Iris pigment epithelial cell (primary cell): ENCODE measurements at places on chromosomes 6 and 20.

- no peak for DNase-seq
Measured at GRCh38 chr20:59931511-59932312, 1.7 kb downstream of the SYCP2 start.

DNA sequence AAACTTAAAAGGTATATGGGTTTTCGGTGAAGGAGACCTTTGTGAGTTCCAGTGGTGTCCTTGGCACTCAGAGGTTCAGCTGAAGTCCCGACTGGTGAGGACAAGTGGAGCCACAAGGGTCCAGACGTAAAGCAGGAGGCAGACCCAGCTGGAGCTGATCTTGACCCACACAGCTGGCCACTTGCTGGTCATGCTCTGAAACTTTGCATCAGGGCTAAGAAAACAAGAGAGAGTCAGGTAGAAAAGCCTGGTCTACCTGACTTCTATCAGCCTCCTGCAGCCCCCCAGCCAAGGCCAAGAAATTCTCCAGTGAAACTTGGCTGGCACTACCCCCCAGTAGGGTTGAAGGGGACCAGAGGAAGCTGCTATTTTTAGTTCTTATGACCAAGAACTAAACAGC is 21.6 kb downstream of the SERINC3 start:
- no peak for DNase-seq

GRCh38 chr6:143449082-143449713 is 1.3 kb downstream of the ADAT2 start:
- DNase-seq: no peak

DNA sequence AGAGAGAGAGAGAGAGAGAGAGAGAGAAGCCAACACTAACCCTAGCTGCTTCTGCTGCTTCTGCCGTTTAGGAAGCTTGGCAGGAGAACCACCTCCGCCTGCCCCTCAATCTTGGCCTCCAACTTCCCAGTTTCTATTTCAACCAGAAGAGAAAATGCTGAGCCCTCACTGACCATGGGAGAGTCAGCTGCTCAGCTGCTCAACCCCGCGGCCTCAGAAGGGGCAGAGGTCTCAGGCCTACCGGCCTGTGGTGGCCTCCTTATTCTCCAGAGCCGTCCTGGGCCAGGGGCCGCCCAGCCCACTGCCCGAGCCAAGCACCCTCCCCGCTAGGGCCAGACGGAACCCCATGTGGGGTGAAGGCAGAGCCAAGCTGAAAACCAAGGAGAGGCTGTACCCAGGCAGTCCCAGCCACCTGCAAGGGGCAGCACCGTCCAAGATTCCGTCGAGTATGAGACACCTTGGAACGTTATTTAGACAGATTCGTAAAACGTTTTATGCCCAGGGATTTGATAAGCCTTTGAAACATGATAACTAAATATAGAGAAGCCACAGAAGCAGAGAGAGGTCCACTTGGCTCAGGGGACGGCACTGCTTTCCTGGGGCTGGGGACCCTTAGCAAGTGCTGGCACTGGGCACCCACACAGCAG is 116.6 kb downstream of the DLL1 start:
- no peak for DNase-seq

GRCh38 chr6:53984163-53984562 is 127.1 kb upstream of the MLIP start:
- DNase-seq: peak; percentile 98

DNA sequence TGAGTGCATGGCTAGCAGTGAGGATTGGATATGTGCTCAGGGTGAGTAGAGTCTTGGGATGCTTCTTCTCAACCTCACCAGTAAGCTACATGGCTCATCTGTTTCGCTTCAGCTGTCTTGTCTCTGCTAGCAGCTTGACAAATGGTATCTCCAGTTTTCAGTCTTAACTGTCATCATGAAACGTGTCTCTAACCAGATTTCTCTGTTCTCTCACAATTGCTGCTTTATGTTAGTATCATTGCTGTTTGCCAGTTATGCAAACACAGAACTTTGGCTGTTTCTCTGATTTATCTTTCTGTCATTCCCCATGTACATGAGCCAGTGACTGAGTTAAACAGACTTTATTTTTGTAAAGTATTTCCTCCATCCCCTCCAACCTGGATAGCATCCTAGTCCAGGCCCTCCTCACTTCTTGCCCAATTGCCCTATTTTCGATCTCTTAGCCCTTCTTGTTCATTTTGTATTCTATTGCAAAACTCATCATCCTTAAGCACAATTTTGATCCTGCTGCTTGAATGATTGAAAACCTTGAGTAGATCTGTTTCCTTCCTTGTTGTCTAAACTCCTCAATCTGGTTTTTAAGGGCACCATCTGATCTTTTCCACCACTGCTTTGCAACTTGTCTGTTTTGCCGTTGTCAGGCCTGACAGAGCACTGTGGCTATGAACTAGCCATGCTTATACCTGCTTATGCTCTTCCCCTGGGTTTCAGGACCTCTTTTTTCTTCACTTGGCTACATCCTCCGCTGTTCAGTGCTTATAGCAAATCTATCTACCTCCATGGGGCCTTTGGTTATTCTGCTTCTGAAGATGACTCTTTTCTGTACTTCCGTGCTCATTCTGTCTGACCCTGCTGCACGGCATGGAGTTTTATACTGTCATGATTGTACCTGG is 37.7 kb upstream of the ADIG start:
- no peak for DNase-seq

DNA sequence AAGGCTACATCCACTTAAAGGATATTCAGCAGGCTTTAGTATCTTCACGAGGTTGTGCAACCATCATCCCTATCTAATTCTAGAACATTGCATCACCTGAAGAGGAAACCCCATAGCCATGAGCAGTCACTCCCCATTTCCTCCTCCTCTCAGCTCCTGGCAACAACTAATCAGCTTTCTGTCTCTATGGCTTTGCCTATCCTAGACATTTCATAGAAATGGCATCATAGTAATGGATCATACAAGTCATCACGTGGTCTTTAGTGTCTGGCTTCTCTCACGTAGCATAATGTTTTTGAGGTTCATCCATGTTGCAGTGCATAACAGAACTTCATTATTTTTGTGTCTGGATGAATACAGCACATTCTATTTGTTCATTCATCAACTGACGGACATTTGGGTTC is 20.5 kb downstream of the SNAI1 start:
- DNase-seq: peak; percentile 99

GRCh38 chr6:77492530-77492929 is 29.2 kb upstream of the HTR1B start:
- DNase-seq: no peak

GRCh38 chr20:38355161-38356012 is 9.1 kb downstream of the LBP start:
- no peak for DNase-seq

GRCh38 chr6:120451508-120451907 is 882.8 kb downstream of the TBC1D32 start:
- no peak for DNase-seq

DNA sequence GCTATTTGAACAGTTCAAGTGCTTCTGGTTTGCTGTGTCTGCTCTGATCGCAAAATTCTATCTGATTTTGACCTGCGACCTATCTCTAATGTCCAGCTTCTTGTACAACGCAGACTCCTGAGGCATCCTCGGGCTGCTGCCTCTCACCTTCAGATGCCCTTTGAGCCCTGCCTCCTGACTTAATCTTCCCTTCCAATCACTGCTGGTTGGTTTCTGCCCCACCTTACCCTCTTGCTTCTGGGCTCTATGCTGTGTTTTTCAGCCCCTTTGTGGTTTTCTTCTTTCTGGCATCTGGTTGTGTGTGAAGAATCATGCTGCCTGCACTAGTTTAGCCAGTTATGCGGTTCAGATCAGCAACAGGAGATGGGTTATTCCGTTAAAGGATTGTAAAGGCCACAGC is 131.2 kb upstream of the THEMIS start:
- no peak for DNase-seq

- DNase-seq: no peak
Measured at GRCh38 chr20:6622041-6622440, 145.4 kb upstream of the BMP2 start.

- DNase-seq: peak; percentile 58
Measured at GRCh38 chr6:107698146-107698545, 126.0 kb downstream of the SCML4 start.

- no peak for DNase-seq
Measured at GRCh38 chr6:2881423-2881822, 21.7 kb downstream of the SERPINB9 start.

GRCh38 chr6:6697620-6698019 is 109.1 kb downstream of the LY86 start:
- DNase-seq: no peak

DNA sequence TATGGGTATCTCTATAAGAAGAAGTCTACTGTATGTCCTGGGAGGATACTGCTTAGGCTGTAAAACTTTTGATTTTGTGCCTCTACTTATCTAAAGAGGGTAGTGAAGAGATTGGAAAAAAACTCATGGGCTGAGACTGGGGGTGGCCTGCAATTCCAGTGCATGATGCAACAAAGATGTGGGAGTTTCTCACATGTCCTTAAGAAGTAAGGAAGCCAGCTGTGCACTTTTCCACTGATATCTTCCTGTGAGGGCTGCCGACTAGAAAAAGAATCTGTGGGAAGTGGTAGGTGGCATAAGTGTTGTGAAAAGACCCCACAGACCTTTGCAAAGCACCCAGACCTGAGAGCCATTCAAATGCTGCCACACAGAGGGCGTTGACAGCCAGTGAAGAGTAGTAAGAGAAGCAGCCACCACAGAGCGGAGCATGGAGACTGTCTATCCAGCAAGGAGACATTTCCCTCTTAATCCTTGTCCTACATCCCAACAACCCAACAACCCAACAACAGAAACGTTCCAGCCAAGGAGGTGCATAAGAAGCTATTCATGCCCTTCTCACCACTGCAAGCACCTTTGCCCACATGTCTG is 65.1 kb downstream of the PFDN4 start:
- DNase-seq: no peak

GRCh38 chr20:33277471-33278441 is 5.3 kb upstream of the BPIFB1 start:
- DNase-seq: no peak
